ENCODE measurements at places on chromosomes 6 and 20.

- DNase-seq, result no peak
Measured at GRCh38 chr20:5030348-5031205, 29.3 kb upstream of the SLC23A2 start.

- no peak for DNase-seq
Measured at GRCh38 chr20:19497064-19497463, 261.0 kb upstream of the RIN2 start.

DNA sequence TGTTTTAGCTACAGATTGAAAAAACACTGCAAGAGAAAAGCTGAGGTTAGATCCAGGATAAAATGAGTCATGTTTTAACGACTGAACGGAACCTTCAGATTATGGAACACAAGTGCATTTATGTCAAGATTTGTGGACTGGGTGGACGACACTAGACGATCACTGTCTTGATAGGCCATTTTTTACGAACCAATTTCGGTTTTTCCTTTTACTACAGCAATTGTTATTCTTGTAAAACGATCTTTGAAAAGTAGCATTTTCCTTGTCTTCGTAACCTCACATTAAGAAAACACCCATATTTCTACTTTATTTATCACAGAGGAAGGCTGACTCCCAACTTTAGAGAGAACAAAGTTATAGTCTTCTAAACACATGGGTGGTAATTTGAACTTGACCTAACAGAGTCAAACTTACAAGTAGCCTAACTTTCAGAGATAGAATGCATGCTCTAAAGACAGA is 294.2 kb upstream of the TCF21 start:
- DNase-seq, result no peak

GRCh38 chr6:99689916-99690685 is 83.5 kb downstream of the PRDM13 start:
- no peak for DNase-seq

DNA sequence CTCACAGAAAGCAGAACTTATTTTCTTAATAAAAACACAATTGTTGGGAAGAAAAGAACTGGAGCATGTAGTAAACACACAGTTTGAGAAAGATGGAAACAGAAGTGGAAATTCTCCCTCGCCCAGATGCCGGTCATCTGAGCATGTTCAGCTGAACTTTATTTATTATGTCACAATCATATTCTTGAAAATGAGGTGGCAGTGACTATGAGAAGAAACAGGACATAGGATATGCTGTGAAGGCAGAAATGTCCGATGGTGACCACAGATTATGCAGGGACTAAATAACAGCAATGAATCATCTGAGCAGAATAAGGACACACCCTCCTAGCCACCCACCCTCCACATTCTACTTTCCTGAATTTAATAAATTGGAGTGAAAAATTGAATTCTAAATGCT is 425.3 kb upstream of the NOX3 start:
- DNase-seq, result no peak

- no peak for DNase-seq
Measured at GRCh38 chr20:36105711-36106226, 48.8 kb upstream of the EPB41L1 start.

DNA sequence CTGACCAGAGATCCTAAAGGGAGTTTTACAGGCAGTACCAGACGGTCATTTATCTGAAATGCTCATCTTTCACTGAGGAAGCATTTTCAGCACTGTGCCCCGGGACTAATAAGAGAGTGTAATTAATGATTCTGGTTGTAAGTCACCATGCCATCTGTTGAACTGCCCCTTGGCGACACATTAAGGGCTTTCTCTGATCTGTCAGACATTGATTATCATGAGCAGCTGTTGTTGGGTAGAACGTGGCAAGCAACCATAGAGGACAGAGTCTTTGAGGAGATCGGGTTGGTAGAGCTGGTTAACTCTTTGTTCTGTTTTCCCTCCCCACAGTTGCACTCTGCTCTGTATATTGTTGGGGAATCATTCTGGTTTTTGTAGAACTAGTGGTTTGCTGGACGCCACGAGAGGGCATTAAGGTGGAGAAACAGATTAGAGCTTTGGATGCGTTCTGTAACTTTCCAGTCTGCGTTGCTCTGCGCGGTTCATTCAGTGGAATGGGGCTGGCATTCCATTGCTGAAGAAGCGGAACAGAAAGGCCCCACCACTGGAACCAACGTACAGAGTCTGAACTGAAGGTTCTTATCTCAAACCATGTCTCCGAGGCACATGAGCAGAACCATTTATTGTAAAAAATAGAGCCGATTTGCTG is 34.3 kb downstream of the RPRD1B start:
- DNase-seq, result peak; percentile 45

DNA sequence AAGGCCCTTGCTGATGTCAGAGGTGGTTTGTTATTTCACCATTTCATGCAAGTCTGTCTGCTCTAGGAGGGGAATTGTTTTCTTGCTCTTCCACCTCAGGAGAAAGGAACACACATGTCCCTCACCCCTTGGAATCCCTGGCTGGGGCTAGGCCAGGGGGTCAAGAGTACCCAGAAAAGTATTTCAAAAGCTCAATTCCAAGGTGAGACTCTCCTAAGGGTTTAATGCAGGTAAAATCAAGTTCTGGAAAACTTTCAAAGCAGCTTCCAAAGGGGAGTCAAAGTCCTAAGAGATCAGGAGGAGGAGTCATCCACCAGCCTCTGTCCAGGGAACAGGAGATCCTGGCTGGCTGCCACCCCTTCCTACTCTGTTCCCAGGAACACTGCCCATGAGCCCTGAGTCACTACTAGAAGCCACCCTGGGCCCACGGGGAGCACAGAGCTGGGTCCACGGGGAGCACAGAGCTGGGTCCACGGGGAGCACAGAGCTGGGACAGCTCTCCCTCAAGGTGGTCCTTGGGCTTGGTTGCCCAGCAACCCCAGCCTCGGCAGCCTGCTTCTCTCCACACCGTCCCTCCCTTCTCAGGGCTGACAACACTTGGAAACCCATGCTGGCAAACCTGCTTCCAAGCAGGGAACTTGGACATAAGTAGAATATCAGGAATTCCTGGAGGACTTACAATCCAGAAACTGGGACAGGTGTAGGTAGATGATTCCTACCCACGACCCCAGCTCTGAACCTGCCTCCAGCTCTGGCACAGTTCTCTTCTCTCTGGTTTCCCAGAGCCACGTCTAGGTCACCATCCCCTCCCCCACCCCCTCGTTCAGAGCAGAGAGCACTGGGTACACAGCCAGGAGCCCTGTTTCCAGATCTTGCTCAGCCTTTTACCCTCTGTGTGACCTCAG is 35.3 kb upstream of the CDKN1A start:
- no peak for DNase-seq

DNA sequence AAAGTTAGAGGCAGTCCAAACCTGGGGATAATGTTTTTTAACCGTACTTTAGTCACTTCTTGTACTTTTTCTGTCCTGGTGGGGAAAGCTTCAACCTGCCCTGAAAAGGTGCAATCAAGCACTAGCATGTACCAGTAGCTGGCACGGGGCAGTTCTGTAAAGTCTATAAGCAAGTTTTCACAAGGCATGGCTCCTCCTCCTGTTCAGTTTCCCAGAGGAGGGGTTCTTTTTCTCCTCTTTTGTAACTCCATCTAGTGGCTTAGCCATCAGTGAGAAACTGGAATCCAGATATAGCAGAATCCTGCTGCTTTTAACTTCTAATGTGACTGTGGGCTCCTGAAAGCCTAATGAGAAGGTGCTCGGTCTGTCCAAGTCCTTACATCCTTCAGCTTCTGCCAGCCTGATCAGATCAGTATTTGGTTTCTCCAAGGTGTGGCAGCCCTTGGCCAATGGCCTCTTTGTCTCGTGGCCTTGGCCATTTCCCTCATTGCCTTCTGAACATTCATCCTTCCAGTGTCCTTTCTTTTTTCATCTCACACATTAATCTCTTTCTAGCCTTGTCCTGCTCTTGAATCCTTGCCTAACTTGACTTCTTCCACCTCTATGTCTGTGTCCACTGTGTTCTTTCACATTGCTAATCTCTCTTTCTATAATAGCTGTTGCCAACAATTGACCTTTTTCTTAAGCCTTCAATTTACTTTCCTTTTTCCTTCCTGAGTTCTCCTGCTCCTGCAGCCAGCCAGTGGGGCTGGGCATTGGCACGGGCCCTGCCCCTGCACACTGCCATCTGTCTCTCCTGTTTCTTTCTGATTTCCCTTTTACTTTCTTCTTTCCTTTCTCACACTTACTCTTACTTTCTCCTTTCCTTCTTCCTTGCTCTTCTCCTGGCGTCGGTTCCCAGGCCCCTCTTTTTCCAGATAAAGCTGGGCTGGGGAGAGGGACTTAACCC is 222.0 kb upstream of the SYNCRIP start:
- no peak for DNase-seq

GRCh38 chr6:80183019-80183795 is 76.7 kb downstream of the BCKDHB start:
- DNase-seq, result no peak

DNA sequence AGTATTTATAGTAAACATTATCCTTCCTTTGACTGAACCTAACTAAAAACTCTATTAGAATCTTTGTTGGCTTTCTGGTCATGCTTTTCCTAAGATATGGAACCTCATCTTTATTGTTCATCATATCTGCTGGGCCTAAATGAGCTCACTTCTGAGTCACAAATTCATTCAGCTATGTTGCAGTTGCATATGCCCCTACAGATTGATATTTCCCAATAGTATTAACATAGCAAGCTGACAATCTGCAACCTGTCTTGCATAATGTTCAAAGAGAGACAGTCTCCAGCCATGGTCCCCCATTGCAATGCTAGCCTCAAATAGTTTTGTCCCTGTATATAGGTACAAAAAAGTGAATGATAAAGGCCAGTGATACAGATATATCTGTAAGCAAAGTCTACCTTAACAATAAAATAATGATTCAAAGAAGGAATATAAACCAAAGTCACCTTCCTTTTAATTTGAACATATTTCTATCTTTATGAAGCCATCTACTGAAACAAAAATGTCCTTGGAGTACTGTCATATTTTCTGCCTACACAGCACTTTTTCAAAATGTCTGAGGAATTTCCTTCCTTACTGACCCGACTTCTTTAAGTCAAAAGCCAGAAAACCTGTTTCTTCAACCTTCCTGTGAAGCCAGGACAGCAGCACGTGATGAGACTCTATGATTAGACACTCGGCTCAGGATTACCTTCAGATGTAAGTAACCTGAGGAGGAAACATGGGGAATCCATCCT is 140.7 kb downstream of the UBE3D start:
- no peak for DNase-seq

DNA sequence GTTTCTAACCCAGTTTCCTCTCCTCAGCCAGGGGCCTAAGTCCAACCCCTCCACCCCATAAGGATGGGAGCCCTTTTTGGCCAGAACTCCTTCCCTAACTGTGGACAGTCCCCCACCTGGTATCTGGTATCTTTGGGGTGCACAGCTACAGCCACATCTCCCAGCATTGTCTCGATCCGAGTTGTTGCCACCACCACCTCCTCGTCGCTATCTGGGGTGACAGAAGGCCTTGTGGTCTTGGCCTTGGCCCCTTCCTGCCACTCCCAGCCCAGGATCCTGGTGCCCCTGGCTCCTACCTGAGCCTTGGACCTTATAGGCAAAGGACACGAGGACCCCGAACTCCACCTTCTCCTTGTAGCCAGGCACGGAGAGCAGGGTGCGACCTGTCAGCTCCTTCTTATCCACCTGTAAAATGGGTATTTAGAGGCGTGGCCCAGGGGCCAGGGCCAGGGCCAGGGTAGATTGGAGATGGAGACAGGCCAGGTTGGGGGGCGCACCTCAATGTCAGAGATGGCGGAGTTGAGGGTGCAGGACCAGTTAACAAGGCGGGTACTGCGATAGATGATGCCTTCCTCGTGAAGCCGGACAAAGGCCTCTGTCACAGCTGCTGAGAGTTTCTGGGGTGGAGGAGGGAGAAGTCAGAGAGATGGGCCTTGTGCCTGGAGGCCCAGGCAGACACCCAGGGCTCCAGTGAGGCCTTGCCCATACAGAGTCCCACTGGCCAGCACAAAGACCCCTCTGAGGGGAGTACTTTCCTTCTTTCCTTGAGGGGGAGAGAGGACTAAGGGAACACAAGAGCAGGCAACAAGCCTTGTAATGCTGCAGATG is 7.2 kb upstream of the VWA7 start:
- no peak for DNase-seq

GRCh38 chr6:33751771-33752645 is 5.3 kb upstream of the IP6K3 start:
- no peak for DNase-seq

- no peak for DNase-seq
Measured at GRCh38 chr6:4592026-4592425, 184.2 kb upstream of the CDYL start.

GRCh38 chr6:110307368-110307767 is 50.8 kb downstream of the METTL24 start:
- DNase-seq, result no peak

GRCh38 chr20:15854911-15855310 is 718.3 kb downstream of the KIF16B start:
- no peak for DNase-seq

DNA sequence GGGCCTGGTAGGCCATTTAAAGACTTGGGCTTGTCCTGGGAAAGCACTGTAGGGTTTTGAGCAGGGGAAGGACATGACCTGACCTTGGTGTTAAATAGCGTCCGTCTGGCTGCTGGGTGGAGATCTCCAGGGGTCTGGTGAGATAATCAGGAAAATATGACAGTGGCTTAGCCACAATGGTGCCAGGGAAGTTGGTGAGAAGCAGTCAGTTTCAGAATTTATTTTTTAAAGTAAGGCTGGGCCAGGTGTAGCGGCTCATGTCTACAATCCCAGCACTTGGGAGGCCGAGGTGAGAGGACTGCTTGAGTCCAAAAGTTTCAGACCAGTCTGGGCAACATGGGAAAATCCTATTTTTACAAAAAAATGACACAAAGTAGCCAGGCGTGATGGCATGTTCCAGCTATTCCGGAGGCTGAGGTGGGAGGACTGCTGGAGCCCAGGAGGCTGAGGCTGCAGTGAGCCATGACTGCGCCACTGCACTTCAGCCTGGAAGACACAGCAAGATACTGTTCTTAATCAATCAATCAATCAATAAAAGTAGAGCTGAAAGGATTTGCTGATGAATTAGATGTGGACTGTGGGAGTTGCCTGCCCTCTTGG is 41.4 kb downstream of the BCL2L1 start:
- no peak for DNase-seq

GRCh38 chr6:12032783-12033573 is 20.9 kb downstream of the HIVEP1 start:
- DNase-seq, result no peak

GRCh38 chr20:49794336-49795134 is 18.1 kb upstream of the SLC9A8 start:
- no peak for DNase-seq

GRCh38 chr6:53938810-53939209 is 144.0 kb downstream of the LRRC1 start:
- no peak for DNase-seq

- DNase-seq, result no peak
Measured at GRCh38 chr6:776528-776931, 83.6 kb upstream of the EXOC2 start.

GRCh38 chr6:125346926-125347563 is 45.3 kb upstream of the HDDC2 start:
- no peak for DNase-seq

DNA sequence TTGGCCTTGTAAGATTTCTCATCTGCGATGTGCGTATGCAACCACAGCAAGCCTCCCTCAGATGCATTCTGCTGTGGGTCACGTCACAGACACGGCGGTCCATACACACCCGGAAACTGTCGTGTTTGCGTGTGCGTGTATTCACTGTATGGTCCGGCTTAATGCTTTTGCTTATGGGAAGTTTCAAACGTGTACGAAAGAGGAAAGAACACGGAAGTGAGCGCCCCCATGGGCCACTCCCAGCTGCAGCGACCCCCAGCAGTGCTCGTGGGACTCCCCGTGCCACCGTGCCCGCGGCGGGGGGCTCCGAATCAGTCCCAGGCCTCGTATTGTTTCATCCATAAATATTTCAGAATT is 10.2 kb downstream of the DLL1 start:
- peak; percentile 19 for DNase-seq
